Urinary bladder (tissue), 4 donors: ENCODE measurements at places on chromosomes 4 and X.

GRCh38 chrX:75229774-75230173, 44.1 kb upstream of the UPRT start:
- no peak for DNase-seq

GRCh38 chrX:111634823-111635729, 45.9 kb upstream of the ALG13 start:
- DNase-seq: no peak

DNA sequence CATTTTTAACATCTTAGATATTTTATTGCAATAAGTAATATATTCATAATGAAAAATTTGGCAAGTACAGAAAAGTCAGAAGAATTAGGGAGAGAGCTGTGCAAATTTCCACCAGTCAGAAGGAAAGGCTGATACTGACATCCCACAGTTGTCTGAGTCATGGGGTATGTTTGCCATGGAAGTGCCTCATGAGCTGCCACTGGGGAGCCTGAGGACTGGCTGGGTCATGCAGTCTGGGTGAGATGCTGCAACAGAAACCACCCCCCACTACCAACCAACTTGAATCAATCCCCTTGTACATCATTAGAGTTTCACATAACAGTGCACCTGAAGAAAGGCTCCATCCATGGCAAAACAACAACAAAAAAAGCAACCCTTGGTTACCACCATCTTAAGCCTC, 45.2 kb upstream of the ENPP6 start:
- DNase-seq: no peak

DNA sequence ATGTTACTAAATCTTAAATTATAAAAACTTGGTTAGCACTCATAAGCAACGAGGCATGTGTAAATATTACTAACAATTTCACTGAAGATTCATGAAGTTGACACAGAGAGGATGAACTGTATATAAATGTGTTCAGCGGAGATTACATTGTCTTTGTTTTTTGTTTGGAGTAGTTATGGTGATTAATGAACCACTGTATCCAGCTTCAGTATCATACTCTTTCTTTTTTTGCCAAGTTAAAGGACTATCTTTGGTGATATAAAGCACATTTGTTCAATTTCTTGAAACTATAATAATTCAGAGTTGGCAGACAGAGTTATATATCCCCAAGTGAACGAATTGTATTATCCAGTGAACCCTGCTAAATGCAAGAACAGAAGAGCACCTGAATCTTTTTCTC, 497.6 kb downstream of the CCSER1 start:
- DNase-seq: no peak

DNA sequence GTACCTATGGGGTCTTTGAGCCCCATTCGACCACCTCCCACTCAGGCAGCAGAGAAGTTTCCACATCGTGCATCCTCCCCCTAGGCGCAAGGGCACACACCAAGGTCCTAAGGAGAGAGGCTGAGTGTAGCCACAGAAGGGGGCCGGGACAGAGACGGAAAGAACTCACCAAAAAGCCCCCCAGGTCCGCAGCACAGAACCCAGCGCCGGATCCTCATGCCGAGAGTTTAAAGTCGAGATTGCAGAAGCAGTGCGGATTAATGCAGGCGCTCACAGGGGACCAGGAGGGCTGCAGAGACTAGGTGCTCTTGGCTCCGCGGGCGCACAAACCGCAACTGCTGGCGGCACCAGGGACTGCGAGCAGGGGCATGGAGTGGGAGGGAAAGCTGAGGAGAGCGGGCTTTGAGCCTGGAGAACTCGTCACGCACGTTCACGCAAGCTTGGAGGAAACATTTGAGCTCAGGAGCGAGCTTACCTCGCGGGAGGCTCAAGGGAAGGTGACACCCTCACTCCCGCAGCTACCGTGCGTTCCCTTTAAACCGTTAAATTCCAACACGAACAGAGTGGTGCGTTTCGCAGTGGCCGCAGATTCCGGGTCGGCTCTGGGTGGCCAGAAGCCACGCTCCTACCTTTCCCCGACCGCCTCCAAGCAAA, 8.5 kb downstream of the NKX3-2 start:
- DNase-seq: no peak

DNA sequence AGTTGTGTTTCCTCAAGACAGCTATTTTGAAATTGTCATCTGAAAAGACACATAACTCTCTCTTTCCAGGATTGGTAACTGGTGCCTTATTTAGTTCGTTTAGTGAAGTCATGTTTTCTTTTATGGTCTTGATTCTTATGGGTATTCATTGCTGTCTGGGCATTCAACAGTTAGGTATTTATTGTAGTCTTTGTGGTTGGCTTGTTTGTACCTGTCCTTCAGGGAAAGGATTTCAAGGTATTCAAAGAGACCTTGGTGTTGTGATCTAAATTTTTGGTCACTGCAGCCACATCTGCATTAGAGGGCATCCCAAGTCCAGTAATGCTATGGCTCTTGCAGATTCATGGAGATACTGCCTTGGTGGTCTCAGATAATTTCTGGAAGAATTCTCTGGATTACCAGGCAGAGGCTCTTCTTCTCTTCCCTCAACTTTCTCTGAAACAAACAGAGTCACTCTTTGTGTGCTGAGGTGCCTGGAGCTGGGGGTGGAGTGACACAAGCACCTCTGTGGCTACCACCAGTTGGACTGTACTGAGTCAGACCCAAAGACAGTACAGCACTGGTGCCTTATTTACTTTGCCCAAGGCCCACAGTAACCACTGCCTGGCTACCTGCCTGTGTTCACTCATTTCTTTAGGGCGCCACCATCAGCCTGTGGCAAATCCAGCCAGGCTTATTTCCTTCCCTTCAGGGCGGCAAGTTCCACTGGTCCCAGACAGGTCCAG, 620.4 kb downstream of the KCNIP4 start:
- no peak for DNase-seq

GRCh38 chr4:78059524-78059889, 2.4 kb downstream of the FRAS1 start:
- peak; percentile 52 for DNase-seq

DNA sequence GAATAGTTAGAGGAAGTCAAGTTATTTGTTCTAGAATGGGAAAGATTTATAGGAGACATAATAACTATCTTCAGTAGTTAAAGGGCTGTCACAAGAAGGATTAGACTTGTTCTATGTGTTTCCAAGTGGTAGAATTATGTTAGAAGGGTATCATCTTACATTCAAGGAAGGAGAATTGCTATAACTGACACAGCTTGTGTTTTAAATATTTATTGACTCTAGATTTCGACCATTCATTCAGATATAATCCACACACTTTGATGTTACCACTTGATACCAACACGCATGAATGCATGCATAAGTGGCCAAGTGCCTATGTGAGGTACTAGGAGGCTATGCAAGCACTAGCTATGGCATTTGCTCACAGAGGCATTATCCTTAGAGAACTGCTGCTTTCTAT, 122.7 kb downstream of the CCNB3 start:
- no peak for DNase-seq

GRCh38 chr4:7651461-7651921, 216.8 kb upstream of the PSAPL1 start:
- DNase-seq: no peak

- DNase-seq: no peak
These were observed 11.3 kb upstream of the UGT2A3 start for GRCh38 chr4:68962868-68963267.

DNA sequence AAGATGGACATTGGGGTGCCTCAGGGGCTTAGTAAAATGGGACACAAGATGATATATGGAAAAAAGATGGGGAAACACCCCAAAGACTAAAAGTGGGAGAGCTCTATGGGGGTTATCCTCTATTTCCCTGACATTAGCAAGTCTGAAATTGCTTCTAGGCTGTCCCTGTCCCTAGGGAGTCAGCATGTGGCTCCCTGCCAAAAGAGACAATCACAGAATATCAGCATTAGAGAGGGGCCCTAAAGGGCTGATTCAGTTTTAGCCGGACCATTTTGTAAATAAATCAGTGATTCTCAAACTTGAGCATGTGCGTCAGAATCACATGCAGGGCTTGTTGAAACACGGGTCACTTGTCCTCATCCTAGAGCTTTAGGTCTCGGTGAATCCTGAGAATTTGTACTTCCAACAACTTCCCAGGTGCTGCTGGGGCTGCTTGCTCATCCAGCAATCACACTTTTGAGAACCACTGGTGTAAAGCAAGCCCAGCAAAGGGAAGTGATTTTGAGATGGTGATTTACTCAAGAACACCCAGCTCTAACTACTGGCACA, 165.3 kb upstream of the DGKK start:
- no peak for DNase-seq

- DNase-seq: no peak
These were observed 16.5 kb upstream of the PDCL2 start for GRCh38 chr4:55608591-55608990.

DNA sequence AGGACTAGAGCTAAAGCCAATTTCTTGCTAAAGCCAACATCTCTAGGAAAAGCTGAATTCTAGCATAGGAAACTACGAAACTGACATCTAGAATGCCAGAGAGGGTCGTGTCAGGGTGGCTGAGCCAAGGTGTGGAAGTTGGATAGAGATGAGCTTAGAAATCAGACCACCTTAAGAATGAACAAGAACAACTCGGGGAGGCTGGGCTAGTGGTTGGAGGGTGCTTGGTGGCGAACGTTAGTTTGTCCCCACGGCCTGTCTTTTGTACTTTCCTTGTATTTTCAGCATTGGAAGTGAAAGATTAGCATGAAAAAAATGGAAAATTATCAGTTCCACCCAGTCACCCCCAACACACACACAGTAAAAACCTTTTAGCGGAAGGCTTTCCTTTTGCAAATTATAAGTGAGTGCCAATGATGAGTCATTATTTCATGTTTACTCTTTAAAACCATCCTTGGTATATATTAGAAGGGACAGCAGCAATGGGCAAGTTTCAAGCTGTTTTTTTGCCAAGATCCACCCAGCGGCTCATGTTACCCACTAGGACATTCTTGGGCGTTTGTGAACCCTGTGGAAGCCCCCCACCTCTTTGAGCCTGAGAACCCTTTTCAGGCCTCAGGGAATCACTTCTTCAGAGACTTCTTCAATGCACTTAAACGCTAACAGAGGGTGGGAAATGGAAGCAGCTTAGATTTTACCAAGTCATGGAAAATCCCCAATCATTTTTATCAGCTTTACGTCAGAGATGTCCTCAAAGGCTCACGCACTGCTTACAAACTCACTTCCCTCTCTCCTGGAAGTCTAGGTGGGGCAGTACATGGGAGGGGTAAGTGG, 4.9 kb upstream of the PPEF1 start:
- no peak for DNase-seq

- no peak for DNase-seq
These were observed 11.2 kb downstream of the RIPPLY1 start for GRCh38 chrX:106891762-106892460.

- DNase-seq: no peak
These were observed 870.9 kb upstream of the IGFBP7 start for GRCh38 chr4:57981123-57981522.

DNA sequence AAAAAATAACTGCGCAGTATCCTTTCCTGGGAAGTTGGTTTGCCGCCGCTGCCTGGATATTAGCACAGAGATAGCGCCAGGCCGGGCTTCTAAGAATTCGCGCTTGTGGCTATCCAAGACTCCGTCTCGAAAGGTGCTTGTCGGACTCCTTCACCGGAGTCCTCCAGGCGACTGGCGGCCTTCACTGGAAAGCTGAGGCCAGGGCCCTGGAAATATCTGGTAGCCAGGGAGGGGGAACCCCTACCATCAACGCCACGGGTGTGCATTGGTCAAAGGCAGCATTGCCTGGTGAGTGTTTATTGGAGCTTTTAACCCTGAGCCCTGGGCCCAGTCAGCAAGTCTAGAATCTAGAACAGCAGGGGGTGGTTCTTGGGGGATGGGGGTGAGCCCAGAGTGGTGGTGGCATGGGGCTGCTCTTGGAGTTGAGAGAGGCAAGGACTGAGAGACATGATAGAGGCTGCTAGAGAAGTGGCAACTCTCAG, 577 bp upstream of the PIM2 start:
- no peak for DNase-seq

- no peak for DNase-seq
These were observed 142.6 kb upstream of the LEF1 start for GRCh38 chr4:108311313-108311712.

GRCh38 chr4:26326791-26327190, 6.0 kb downstream of the RBPJ start:
- no peak for DNase-seq

- no peak for DNase-seq
These were observed 10.8 kb upstream of the SNCA start for GRCh38 chr4:89847571-89848325.

GRCh38 chr4:64598066-64598465, 188.8 kb upstream of the TECRL start:
- no peak for DNase-seq

GRCh38 chr4:113273721-113274220, 224.3 kb downstream of the ANK2 start:
- DNase-seq: no peak
